ENCODE measurements at places on chromosomes 3 and 15.

GRCh38 chr3:181919375-181919774, 207.7 kb downstream of the SOX2 start:
- no peak for DNase-seq

- DNase-seq, result no peak
Observed at GRCh38 chr15:92244703-92245102, 149.0 kb upstream of the ST8SIA2 start.

GRCh38 chr3:115862099-115862498, 238.8 kb downstream of the GAP43 start:
- DNase-seq, result no peak

GRCh38 chr15:73397461-73397860, 28.7 kb upstream of the HCN4 start:
- DNase-seq, result no peak

GRCh38 chr15:57436166-57436565, 59.9 kb downstream of the CGNL1 start:
- no peak for DNase-seq

GRCh38 chr3:145889730-145890129, 271.3 kb downstream of the PLOD2 start:
- no peak for DNase-seq

GRCh38 chr3:114377426-114377825, 83.6 kb downstream of the TIGIT start:
- DNase-seq, result no peak

GRCh38 chr3:177792311-177793030, 595.2 kb upstream of the TBL1XR1 start:
- DNase-seq, result no peak

DNA sequence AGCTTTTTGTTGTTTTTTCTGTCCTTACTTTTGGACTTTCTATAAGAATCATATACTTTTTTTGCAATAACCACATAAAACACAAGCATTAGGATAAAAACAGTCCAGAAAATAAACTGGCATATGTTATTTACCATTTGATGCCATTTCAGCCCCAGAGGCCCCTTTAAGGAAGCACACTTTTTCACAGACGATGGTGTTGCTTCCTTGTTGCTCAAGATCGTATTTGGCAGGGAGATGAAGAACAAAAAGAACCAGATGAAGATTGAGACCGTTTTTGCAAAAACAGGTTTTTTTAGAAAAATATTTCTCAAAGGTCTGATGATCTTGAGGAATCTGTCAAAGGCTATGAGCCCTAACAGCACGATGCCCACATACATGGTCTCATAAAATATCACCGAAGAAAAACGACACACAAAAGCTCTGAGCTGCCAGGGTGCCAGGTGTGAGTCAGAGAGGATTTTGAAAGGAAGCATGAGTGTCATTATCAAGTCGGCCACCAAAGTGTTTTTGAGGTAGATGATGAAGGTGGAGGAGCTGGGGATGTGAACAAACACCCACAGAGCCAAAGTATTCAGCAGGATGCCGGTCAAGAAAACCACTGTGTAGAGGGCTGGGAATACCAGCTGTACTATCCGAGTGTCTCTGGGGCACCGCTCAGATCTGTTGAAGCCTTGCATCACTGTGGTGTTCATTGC, 902 bp downstream of the P2RY13 start:
- DNase-seq, result peak; percentile 53

DNA sequence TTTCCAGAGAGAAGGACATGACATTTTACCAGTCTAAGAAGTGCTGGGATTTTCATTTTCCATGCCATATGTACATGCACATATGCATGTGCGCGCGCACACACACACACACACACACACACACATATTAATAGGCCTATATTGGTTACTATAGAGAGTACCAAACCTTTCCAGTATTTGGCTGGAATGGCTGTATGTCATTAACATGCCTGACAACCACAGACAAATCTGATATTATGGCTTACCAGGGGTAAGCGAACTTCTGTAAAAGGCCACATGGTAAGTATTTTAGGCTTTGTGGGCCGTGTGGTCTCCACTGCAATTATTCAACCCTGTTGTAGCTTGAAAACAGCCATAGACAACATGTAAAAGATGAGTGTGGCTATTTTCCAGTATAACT, 97.2 kb upstream of the TSPAN3 start:
- no peak for DNase-seq

DNA sequence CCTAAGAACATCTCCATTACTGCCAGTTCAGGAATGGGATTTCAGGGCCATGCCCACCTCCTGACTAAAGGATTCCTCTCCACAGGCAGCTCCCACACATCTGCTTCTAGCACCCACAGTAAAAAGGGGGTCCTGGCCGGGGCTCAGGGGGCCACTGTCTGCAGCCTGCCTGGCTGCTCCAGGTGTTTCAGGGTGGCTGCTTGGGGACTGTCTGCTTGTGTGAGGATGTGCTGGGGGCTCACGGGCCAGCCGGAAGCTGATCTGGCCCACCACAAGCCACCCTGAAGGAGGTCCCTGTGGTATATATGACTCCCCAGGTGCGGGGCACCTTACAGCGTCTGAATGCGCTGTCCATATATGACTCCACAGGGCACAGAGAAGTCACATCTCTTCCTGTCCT, 135.4 kb downstream of the NSMCE3 start:
- DNase-seq, result no peak

DNA sequence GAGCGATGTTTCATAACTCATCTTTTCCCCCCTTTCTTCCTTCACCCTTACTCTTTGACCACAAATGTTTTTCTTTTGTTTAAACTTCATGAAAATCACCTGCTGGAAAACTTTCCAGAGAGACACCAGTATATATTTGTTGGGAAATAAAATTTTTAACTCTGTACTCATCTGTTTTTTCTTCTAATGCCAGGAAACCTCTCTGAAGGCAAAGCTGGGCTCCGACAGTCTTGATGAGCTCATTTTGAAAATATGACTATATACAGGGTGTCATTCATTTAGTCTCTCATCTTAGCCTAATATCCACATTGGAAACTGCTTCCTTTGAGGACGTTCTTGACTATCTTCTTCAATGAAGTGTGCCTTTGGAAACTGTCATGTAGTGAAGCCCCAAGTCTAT, 339.6 kb upstream of the ROBO2 start:
- no peak for DNase-seq

DNA sequence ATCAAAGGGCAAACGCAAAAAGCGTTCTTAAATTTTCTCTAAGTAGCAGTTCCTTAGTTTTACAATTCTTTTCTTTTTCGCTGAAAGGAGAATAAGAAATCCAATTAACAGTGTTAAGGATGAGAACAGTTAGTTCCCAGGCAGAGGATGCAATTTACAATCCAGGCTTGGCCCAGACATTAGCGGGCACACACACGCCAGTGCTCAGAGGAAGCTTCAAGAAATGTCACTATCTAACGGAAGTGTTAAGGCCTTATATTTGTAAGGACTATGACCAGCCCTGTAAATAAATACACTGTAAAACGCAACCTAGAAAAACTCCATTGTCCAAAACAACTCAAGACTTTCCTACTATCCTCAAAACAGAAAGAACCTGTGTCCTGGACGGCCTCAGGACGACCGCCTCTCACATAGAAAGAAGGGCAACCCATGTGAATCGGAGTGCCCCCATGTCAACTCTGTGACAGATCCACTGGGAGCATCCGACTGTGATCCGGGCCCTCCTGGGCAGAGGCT, 1.3 kb downstream of the ACAP2 start:
- DNase-seq, result no peak

GRCh38 chr15:70056091-70056680, 41.5 kb downstream of the TLE3 start:
- DNase-seq, result no peak

GRCh38 chr3:73510334-73510733, 114.4 kb downstream of the PDZRN3 start:
- no peak for DNase-seq

DNA sequence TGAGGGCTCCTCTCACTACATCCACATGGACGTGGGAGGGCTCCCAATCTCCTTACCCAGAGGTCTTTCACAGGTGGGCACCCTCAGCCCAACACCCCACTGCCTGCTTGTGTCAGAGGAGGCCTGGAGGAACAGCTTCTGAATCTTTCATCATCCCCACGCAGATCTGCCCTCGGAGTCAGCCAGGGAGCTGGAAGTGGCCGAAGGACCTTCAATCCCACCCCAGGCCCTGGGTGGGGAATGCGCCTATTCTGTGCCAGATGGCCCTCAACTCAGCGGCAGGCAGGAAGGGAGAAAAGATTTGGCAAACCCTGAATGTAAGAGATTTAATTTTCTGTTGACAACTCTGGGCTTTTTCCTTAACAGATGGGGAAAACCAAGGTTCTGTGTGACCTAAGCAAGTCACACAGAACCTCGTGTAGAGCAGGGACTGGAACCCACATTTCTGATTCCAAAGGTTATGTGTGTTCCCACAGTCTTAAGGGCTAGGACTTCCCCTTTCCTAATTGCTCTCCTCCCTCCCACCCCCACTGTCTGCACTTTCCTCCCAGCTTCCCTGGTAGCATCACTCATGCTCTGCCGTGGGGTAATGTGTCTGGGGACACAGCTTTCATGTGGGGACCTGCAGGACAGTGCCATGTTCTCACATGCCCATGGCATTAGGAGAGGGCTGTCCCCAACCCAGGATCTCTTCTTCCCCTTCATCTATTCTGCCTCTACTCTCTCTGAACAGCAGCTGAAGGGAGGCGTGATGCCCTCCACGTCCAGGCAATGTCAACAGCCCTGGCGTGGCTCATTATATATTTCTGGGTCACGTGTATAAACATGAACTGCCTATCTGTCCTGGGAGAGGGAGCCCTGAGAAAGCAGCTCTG, 98.1 kb downstream of the SEMA5B start:
- DNase-seq, result no peak

DNA sequence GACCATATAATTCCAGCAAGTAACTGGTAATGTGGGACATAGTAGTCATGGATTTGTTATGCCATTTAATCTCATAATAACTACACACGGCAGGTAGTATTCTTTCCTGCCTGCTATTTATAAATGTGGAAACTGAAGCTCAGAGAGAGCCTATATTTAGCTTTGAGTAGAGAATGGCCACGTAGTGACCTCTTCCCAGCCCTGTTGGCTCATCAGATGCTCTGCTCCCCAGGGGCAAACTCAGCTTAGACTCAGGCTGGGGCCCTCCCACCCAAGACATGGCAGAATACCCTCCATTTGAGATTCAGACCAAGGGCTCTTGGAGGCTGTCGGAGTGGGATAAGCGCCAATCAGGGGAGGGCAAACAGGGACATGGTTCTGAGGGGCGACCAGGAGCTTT, 17.3 kb upstream of the HDAC11 start:
- no peak for DNase-seq

DNA sequence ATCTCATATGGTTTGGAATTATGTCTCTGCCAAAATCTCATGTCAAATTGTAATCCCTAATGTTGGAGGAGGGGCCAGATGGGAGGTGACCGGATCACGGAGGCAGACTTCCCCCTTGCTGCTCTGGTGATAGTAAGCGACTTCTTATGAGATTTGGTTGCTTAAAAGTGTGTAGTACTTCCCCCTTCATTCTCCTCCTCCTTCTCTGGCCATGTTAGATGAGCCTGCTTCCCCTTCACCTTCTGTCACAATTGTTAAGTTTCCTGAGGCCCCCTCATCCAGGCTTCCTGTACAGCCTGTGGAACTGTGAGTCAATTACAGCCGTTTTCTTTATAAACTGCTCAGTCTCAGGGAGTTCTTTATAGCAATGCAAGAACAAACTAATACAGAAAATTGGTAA, 51.1 kb downstream of the NEDD4 start:
- no peak for DNase-seq

GRCh38 chr3:52681596-52681995, 4.1 kb downstream of the PBRM1 start:
- no peak for DNase-seq

- no peak for DNase-seq
Observed at GRCh38 chr3:12170207-12170606, 11.5 kb upstream of the TIMP4 start.

GRCh38 chr3:98333989-98334606, 19.6 kb upstream of the OR5K4 start:
- no peak for DNase-seq

GRCh38 chr3:169880576-169881250, 11.0 kb upstream of the LRRC31 start:
- DNase-seq, result no peak

DNA sequence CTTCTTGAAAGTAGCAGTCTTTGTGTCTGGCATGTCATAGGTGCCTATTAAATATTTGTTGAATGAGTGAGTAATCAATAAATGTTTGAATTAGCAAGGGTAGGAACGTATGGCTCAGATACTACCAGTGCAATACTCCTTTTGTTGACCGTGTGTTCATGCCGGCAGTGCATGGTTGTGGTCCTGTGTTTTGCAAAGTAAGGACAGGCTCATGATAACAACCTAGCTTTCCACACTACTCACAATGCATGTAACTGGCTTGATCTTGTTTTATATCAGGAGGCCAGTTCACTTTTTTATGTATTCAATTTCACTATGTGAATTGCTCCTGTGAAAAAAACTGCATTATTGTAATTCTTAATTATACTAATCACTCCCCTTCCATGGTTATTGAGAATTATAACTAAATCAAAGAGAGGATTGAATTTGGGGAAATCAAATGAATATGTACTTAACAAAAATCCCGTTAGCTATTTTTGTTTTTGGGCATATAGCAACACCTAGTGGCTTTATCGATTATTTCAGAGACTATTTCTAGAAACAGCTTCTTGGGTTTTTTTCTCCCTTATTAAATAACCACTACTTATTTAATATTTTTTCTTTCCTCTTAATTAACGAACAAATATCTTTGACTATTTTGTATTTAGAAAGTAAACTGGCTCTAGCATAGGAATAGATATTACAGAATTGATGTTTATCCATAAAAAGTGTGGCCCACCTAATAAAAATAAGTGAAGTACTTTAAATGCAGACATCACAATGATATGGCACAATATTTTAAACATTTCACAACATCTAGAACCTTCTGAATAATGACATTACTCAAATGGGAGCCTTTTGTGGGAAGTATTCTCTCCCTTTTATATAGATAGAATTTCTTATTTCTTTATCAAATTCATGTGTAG, 218.5 kb downstream of the BBX start:
- DNase-seq, result no peak

DNA sequence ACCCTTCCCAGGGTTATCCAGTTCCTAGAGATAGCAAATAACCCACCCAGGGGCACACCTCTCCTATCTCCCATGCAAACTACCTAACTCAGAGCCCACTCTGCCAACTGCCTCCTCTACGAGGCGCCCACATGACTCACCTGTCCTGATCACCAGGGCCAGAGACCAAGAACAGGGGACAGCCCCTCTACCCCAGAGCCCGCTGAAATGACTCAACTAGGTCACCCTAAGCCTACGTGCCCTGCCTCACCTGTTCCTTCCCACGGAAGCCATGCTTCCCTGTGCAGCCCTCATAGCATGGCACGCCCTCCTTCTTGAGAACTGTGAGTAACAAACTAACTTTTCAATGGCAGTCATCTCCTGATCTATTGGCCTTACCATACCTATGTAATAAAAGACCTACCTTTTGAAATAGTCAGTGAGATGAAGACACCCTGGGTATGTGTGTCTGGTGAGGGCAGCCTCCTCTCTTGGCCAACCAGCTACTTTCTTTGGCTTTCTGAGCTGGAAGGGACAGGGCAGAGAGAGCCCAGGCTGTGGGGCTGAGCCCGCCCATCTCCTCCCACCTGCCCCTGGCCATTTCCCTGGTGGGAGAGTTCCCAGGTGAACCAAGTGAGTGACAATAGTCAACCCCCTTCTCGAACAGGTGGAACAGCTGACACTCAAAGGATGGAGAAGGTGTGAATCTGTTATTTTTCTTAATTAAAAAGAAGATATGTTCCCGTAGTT, 25.5 kb upstream of the PRR23E start:
- no peak for DNase-seq
